ENCODE measurements at places on chromosomes 1 and 21. TPM values are rescaled to one million over a fixed set of nuclear protein-coding genes. Genes with fewer than 3 reads are reported as not detected.

Gene OPRD1
- polyA plus RNA-seq, result 0.27 TPM

Gene PRCC
- 106 TPM for polyA plus RNA-seq

GRCh38 chr1:69195136-69195535, 372.6 kb upstream of the LRRC7 start:
- DNase-seq, result no peak

- no peak for DNase-seq
Observed at GRCh38 chr21:21039624-21040170, 41.5 kb downstream of the NCAM2 start.

DNA sequence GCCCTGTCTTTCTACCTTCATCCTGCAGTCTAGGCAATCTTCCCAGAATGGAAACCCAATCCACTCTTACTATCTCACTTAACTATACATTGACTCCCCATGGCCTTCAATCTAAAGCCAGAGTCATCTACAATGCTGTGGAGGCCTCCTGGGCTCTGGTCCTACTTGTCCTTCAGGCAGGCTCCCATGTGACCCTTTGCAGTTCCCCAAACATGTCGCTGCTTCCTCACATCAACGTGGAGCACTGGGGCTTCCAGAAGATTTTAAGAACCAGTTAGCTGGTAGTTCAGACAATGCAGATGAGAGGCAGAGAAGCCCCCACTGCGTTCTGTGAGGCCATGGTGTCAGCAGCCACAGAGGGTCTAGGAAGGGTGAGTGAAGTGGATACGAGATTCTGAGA, 18.6 kb downstream of the LYPD8 start:
- no peak for DNase-seq

- no peak for DNase-seq
Observed at GRCh38 chr1:54399765-54400164, 6.4 kb downstream of the SSBP3 start.

GRCh38 chr1:238658763-238659162, 727.6 kb upstream of the CHRM3 start:
- DNase-seq, result no peak

GRCh38 chr1:206580438-206581113, 31.7 kb downstream of the EIF2D start:
- DNase-seq, result no peak

DNA sequence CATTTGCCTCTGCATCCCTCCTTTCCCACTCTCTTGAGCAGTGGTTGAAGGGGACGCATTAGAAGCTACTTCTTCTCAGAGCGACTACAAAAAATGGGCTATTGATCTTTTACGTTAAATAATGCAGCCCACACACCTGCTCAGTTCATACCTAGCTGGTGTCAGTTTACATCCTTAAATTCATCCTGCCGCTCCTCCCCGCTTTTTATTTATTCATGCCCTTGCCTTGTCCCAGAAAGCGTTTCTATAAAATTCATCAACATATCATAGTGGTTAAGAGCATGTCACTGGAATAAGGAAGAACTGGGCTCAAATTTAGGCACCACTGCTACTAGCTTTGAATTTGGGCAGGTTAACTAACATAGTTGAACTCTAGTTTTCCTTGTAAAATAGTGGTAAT, 66.0 kb upstream of the TINAGL1 start:
- DNase-seq, result no peak

- no peak for DNase-seq
Observed at GRCh38 chr21:38178653-38179470, 77.9 kb upstream of the KCNJ15 start.

DNA sequence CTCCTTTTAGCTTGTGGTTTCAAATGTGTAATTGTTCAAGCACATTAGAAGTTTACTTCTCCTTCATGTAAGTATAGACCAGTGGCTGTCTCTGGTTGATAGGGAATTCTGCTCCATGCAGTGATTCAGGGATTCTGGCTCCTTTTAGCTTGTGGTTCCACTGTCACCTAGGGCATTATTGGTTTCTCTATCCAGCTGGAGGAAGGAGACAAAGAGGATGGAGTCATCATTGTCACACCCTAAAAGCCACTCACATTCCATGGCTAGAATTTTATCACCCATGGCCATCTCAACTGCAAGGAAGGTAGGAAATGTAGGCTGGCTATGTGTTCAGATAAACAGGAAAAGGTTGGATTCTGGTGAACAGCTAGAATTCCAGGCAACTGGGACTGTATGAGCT, 131.2 kb downstream of the URB2 start:
- no peak for DNase-seq

Measured in left lung (tissue), 14 donors.